GM12891 (cell line): ENCODE measurements at places on chromosomes 6 and 20.

DNA sequence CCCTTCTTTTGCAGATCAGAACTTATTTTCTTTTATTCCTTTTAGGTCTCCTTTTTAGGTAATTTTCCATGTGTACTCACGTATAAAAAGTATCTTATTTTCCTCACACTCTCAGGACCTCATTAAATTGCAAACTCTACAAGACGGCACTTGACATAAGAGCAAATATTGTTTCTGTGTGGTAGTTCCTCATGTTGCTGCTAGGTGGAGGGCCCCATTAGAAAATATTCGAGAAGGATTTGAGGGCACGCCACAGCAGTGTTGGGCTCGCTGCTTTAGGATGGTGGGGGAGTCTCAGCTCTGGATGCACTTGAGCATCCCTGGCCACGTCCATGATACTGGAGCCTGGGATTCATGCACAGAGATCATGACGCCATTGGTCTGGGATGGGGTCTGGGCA lies 64.9 kb upstream of the ZFP64 start:
- no peak for DNase-seq

- DNase-seq: no peak
Measured at GRCh38 chr6:27250277-27251111, 3.0 kb downstream of the PRSS16 start.

GRCh38 chr6:122806291-122806690 lies 17.2 kb downstream of the SMPDL3A start:
- DNase-seq: no peak

DNA sequence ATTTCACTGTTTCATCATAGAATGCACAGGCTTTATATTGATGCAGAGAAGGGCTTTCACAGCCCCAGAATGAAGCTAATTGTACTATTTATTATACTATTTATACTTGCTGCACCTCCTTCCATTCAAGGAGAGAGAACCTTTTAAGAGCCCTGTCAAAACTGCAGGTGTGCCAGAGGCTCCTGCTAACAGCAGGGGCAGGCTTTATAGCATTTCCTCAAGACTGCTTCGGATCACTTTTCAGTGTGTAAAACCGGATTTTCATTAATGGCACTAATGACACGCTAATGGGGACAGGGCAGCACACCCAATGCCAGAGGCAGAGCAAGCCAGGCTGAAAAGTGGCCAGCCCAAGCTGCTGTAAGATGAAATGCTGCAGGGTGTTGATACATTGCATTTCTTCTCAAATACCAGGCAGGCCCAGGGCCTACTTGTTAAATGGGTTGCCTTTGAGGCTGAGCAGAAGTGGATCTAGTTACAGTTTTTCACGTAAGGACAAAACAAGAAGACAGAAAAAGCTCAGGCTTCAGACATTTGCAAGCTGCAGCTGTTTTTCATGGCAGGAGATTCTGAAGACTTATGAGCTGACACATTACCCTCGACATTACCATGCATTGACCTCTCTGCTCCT lies 487.7 kb upstream of the BTBD3 start:
- no peak for DNase-seq

DNA sequence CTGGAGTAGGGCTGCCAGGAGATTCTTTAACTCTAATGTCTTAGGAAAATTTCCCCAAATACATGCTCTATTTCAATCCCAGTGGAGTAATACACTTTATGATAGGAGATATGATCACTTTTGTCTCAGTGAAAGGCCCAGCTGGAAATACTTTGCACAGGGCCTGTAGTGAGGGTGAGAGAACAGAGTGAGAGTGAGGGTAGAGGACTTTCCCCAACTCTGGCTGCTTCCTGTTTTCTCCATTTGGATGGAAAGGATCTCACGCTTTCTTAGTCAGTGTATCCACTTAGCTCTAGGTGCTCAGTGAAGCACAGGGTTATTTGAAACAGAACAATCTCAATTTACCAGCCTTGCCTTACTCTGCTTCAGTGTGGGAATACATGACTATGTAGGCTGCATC lies 36.6 kb downstream of the FAM229B start:
- DNase-seq: no peak

DNA sequence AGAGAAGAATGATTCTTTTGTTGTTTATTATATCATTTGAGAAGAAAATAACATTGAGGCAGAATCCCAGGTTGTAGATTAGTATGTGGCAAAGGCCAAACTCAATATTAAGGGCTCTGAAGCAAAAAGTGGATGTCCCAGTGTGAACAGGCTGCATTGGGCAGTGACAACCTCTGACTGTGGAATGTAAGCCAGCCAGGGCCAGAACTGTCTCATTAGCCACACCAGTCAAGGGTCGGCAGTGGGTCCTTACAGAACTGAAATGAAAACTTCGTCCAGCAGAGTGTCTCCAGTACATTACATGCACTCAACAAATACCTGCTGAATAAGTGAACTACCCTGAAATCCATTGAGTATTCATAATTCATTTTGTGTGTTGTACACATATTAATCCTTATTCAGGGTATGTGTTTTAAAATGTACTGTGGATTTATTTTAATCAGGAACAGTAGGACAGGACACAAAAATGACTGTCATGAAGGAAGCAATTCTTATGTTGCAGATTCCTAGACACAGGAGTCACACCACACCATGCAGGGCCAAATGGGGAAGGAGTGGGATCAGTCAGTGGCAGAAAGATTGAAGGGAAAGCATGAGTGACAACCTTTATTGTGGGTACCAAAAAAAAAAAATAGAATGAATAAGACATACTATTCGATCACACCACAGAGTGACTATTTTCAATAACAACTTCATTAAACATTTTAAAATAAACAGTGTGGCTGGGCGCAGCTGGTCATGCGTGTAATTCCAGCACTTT lies 64.9 kb upstream of the UTRN start:
- no peak for DNase-seq

DNA sequence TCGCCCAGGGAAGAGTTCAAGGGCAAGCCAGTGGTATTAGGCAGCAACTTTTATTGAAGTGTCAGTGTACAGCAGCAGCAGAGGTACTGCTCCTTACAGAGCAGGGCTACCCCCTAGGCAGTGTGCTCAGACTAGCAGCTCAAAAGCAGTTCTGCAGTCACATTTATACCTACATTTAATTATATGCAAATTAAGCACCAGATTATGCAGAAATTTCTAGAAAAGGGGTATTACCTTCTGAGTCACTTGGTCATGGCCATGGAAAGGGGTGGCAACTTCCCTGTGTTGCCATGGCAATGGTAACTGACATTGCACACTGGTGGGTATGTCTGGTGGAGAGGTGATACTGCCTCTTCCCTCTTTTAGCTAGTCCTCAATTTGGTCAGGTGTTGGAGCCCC lies 2.1 kb upstream of the ZKSCAN4 start:
- DNase-seq: no peak

- DNase-seq: no peak
Measured at GRCh38 chr6:69129046-69129445, 494.0 kb downstream of the ADGRB3 start.

GRCh38 chr6:120198033-120198432 lies 848.5 kb upstream of the MAN1A1 start:
- no peak for DNase-seq

GRCh38 chr20:47817573-47817972 lies 32.3 kb upstream of the SULF2 start:
- DNase-seq: no peak

- DNase-seq: no peak
Measured at GRCh38 chr6:145453376-145453775, 281.9 kb downstream of the EPM2A start.

DNA sequence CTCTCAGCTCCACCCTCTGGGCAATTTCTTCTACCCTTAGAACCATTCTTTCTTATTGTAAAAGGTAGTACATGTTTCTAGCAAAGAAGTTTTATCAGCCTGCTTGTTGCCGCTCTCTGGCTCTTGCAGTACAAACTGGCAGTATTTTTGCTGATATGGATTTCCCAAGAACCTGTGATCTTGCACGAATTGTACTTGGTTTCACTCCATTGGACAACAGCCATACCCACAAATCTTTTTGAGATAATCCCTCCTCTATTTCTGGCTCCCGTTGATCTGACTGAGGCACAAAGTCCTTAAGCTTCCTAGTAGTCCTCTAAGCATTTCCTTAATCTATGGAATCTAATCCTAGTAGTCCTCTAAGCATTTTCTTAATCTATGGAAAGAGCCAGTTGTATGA lies 487.0 kb upstream of the PTCHD4 start:
- no peak for DNase-seq

DNA sequence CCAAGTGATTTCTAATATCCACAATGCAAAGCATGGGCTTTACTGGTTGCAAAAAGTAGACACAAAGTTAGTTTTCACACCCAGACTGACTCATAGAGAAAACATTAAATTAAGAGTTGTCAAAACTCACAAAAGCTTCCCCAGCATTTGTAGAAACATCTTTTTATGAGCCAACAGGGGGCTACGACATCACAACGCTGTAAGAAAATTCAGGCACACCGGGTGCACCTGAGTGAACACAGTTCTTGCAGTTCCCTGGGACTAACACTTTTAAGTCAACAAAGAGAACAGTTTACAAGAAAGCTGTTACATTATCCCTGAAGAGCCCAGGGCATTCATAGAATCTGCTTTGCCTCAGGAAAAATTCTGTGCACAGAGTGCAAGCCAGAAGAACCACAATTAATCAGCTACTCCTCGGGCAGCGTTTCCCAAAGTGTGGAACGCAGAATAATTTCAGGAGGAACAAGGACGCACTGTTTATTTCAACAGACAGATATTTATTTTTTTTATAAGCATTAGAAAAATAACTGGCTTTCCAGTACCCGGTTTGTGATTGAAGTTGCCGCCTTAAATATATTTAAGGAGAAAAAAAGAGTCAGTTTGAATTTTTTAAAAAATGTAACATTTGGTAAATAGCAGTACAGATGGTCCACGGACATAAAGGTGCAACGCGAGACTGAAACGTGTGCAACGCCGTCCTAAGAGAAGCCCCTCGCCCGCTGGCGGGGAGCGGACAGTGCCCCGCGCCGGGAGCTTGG lies 1.2 kb downstream of the NCOA5 start:
- no peak for DNase-seq
